ENCODE measurements at places on chromosomes 3 and 15.

GRCh38 chr3:14569474-14570000, 29.4 kb upstream of the GRIP2 start:
- DNase-seq: no peak

GRCh38 chr3:79872483-79872882, 104.7 kb upstream of the ROBO1 start:
- DNase-seq: peak; percentile 5

DNA sequence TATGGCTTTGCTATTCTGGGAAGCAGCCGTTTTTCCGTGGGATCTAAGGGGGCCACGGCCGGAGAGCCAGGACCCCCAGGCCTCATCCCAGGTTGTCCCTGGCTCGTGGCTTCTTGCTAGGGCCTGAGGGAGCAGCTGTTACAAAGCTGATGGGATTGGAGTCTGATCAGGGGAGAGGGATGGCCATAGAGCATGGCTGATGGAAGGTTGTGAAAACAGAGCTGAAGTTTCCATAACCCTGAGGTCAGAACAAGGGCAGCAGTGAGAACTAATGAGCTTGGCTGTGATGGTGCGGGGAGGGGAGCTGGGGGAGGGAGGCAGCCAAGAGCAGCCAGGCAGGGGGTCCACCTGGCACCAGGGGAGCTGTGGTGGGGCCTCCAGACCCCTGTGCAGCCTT, 63.0 kb downstream of the LINGO1 start:
- no peak for DNase-seq

DNA sequence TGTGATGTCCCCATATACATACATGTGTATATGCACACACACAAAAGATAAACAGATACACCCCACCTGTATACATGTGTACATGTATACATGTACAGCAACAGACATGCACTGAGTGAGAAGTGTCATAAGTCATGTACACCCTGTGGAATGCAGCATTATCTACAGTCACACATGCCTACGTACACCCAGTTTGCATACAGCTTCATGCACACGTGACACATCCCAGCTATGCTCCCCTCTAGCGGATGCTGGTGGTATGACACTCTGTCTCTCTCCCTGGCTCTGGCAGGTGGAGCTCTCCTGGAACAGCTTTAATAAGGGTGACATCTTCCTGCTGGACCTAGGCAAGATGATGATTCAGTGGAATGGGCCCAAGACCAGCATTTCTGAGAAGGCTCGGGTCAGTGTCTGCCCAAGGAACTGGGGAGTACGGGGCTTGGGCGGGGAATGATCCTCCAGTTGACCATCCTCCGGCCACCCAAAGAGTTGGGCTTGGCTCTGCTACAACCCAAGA, 6.3 kb downstream of the VILL start:
- DNase-seq: peak; percentile 70

- no peak for DNase-seq
Measured at GRCh38 chr3:54120657-54121413, 1.5 kb upstream of the CACNA2D3 start.

- DNase-seq: no peak
Measured at GRCh38 chr15:84570164-84570735, 30.6 kb upstream of the ZSCAN2 start.

DNA sequence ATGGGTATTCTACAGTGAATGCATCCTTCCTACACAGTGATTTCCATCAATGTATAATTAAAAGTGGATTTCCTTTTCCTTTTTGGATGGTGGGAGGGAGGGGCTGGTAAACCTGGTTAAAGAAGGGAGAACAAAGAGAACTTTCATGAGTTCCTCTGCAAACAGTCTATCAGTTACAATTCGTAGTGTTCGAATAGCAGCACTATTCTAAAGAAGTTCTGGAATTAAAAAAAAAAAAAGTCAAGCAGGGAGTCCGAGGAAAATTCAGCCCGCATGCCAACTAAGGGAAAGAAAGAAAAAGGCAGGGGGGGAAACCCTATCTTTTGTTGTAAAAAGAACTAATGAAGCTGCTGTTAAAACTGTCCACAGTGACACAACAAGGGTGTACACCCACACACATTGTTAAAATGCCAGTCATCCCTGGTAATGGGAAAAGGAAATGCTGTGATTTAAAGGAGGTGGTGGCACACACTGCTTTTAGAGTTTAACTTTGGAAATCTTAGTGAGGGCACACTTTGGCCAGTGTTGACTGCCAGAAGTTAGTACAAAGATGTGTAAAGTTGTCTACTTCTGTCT, 521.2 kb downstream of the ZIC1 start:
- DNase-seq: no peak

- no peak for DNase-seq
Measured at GRCh38 chr3:9222956-9223639, 26.3 kb downstream of the SRGAP3 start.

- DNase-seq: no peak
Measured at GRCh38 chr3:123546133-123546755, 38.6 kb downstream of the HACD2 start.

- no peak for DNase-seq
Measured at GRCh38 chr3:47404955-47405790, 24.4 kb downstream of the PTPN23 start.

DNA sequence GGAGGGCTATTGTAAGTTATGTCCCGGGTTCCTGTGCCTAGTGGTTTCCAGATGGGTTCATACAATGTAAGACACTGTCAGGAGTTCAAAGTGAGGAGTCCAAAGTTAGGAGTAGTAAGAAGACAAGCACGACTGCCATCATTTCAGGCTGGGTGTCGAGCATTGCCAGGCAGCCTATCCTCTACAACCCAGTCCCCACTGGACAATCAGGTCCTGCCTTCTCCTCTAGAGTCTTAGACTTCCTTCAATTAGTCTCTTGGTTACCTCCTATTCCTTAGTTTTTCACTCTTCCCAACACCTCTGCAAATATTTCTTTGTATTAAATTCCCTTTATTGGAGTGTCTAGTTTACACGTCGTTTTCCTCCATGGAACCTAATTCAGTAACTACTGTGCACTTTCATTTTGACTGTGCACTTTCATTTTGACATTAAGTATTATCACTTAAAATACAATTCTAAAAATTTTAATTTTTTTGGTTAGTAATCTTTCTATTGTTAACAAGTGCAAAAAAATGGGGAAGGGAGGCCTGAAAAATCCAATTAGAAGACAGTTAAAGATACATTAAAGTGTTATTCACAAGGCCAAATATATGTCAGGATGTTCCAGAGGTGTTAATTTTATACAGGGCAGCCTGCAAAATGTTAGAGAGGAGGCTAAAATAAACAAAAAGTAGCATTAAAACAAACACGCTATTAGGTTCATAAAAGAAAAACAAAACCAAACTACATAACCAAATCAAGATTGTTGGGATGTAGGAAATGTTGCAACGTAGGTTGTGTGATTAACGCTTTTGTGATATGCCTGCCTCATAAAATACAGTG, 155.3 kb downstream of the TBL1XR1 start:
- DNase-seq: no peak

All from PC-9 (cell line).